GM13977 (cell line): ENCODE measurements at places on chromosomes 1 and 21.
A peak's percentile ranks its signal among the peaks of the same experiment; 100 is the strongest.

DNA sequence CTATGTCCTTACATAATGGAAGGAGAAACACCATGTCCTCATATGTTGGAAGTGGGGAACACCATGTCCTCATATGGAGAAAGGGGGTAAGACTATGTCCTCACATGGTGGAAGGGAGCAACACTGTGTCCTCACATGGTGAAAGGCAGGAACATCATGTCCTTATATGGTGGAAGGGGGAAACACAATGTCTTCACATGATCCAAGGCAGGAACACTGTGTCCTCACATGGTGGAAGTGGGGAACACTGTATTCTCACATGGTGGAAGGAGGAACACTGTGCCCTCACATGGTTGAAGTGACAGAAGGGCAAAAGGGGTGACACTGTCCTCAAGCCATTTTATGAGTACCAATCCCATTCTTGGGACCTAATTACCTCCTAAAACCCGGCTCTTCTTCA lies 146.3 kb upstream of the ETV3 start:
- no peak for DNase-seq

- no peak for DNase-seq
Observed at GRCh38 chr1:83756984-83757717, 241.8 kb downstream of the TTLL7 start.

- no peak for DNase-seq
Observed at GRCh38 chr1:230141797-230142607, 75.0 kb downstream of the GALNT2 start.

- DNase-seq: no peak
Observed at GRCh38 chr1:116440731-116441130, 67.7 kb downstream of the ATP1A1 start.

DNA sequence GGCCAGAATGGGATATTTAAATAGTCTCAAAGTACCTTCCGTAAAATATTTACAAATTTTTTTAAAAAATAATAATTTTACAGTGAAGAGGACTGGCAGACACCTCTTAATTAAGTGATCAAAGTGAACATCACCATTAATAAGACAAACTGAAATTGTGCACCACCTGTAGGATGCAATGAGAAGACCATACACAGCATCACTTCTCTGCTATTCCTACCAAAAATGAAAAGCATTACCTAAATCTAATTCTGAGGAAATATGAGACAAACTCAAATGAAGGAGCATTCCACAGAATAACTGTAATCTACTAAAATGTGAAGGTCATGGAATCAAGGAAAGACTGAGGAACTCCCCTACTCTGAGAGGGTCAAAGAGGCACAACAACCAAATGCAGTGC lies 68.2 kb upstream of the PRDX6 start:
- no peak for DNase-seq

DNA sequence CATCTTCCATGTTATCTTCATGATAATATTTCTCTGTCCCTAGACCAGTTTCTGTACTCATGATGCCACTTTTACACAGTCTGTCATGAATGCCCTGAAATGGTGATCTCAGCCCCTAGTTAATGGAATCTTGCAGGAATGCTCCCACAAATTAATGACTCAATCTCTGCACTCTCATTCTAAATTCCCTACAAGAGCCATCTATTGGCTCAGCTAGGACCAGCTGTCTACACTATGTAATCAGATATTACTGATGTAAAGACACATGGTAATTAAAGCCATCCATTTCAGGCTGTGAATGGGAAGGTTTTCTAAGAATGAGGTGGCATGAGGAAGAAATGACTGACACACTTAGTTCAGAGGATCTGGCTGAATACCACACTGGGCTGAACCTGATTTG lies 199.1 kb upstream of the KCND3 start:
- no peak for DNase-seq

GRCh38 chr1:202164271-202165037 lies 4.1 kb upstream of the PTPN7 start:
- peak; percentile 87 for DNase-seq

GRCh38 chr21:28923439-28923975 lies 69.2 kb downstream of the LTN1 start:
- DNase-seq: no peak

DNA sequence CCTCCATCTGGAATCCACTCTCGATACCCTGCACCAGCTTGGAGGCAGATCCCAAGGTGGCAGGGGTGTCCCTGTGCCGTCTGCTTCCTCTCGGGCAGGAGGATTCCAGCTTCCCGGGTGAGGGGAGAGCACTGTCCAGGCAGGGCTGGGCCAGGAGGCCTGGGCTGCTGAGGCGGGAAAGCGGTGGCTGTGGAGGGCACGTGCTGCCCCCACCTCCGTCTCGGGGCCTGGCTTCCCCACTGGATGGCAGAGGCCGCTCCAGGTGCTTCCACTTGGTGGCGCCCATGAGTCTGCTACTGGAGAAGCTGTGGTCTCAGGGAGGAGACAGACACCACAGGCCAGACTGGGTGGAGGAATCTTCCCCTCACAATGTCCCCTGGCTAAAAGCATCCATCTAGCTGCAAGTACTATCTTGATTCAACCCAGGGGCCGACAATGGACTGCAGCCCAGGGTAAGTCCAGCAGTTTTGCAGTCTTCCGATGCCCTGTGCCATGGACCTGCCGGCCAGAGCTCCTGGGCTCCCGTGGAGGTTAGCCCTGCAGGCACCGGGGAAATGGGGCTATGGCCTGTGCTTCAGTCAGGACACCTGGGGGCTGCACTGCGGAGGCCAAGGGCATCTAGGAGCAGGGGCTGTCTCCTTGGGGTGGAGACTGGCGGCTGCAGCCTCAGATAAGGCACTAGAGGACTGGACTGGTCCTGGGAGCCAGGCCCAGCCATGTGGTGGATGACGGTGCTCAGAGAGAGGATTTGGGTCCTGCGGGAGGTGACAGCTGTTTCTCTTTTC lies 41.3 kb upstream of the EIF4G3 start:
- no peak for DNase-seq

DNA sequence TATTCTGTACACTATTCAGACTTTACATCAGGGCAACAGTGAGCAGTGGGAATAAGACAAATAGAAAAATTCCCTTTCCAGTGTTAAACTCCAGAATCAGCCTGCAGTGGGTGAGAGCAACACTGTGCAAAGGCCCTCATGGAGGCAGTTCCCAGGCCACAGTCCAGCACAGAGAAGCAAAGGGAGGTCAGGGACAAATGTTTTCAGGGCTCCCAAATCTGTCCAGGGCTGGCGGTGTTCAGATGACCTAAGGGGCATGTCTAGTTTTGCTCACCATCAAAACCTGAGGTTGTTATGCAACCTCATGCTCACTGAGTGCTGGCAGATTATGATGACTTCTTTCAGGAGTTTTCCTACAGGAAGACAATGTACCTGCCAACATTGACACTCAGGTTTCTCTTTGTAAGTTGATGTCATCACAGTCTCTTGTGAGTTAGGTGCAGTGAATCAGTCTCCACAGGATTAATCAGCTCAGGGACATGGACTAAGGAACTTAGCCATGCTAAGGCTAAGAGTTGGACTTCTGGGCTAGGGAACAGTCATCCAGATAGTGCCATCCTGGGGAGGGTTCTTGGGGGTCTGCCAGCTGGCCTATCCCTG lies 3.6 kb upstream of the LCE5A start:
- DNase-seq: no peak

- DNase-seq: no peak
Observed at GRCh38 chr1:116814926-116815723, 60.9 kb downstream of the CD2 start.

- DNase-seq: no peak
Observed at GRCh38 chr1:28031173-28031572, 57.2 kb downstream of the EYA3 start.

DNA sequence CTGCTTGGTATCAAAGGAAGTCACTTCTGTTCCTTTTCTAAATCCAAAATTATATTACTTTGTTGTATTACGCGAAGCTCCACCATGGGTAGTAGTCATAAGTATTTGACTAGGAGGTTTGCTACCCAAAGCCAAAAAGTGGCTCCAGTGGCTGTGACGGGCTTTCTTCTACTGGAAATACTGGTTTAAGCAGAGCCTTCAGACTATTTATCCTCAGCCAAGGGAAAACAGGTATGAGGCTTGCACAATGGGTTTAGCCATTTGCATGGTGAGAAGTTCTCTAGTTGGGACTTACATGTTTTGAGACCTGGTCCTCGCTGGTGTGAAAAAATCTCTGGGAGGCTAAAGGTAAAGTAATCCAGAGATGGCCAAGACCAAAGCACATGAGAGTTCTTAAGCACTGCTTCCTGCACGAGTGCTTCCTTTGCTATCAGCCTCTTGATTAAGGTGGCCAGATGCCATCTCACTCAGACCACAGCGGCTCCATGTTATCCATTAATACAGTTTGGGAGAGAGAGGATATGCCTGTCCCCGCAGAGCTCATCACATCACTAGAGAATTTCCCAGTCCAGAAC lies 121.2 kb downstream of the PIK3R3 start:
- DNase-seq: no peak

DNA sequence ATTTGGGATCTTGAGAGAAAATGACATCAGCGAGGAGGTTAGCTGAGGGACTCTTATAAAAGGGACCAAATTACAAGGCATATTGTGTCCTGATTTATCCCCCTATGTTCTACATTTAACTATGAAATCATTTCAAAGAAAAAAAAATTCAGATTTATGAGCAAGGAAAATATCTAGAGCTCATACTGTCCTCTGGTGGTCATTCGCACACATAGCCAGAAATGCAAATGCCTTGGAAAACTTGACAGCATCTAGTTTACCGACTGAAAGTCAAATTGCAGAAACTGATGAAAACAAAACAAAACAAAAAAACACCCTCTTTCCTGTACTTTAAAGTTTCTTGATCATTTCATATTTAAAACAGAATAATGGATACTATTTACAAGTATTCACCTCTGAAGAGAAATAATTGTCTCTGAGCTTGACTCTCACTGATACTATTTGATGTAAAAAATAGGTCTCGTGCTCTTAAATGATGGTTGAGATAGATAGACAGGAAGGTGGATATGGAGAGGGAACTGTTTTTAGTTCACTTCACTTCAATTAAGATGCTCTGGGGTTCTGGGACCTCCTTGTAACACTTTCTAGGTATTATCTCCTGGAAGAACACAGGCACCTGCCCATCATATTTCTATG lies 253.8 kb downstream of the PCP4 start:
- no peak for DNase-seq

DNA sequence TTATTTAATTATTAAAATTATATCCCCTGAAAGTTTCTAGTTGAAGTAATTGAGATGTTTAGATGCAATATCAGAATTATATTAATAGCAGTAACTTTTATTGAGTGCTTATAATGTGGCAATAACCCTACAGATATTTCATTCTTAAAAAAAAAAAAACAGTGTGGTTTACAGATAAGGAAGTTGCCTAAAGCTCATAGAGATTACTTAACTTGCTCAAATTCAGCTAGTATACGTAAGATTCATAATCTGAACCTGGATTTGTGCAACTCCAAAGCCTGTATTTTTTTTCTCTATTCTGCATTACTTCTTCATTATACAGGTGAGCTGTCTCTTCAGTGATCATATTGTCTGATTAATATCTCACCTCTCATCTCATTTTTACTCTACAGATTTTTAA lies 156.0 kb upstream of the PTBP2 start:
- no peak for DNase-seq

DNA sequence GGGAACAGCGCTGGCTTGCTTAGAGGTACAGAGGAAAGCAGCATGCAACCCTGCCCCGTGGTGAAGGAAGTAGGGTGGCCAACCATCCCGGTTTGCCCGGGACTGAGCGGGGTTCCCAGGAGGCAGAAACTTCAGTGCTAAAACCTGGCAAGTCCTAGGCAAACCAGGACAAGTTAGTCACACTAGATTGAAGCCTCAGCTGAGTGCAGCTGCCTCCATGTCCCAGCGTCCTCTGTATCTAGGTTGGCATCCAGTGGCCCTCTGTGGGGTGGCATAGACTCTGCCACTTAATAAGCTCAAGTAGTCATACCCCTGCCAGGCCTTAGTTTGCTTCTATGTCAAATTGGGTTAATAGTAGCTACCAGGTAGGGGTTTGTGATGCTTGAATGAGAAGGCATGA lies 67.1 kb downstream of the ATP2B4 start:
- no peak for DNase-seq

DNA sequence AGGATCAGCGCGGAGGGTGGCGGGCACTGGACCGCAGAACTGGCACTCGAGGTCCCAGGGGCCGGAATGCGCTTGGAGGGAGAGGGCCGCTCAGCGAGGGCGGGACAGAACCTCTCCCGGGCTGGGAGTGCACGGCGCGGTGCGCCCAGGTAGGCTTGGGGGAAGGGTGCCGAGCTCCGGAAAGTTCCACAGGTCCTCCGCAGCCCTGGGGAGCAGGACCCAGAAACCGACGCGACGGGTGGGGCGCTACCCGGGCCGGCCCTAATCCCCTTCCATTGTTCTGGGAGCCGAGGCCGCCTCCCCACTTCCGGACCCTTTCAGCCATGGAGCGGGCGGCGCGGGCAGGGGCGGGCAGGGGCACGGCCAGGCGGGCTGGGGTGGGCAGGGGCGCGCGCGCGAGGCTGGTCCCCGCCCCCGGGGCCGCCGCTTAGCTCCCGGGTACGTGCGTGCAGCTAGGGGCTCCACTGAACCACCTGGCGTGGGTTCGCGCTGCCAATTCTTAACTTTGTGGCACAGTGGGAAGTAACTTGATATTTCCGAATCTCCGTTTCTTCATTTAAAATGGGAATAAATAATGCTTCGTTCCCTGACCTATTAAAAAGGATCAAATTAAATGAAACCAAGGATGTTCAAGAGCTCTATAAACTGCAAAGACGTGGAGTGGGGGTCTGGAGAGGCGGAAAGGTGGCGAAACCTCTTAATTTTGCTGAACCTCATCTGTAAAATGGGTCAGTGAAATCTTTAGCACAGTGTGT lies 20.7 kb downstream of the LGR6 start:
- no peak for DNase-seq

DNA sequence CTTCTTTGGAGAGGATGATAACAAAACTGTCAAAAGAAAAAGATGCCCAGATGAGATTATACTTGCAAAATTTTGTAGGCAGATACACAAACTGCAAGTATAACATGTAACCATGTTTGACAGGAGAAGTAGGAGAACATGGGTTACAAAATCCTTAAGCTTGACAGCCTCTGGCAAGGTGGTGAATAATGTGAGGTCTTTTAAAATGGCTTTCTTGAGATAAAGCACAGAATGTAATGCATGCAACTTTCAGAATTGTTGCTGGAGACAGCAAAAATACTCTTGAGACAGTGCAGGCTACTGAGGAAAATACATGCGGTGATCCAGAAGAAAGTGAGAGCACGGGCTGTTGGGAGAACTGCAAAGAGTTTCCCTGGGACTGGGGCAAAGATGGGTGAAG lies 24.7 kb downstream of the DNAJC6 start:
- no peak for DNase-seq

GRCh38 chr1:202229376-202229775 lies 35.8 kb downstream of the LGR6 start:
- DNase-seq: no peak

DNA sequence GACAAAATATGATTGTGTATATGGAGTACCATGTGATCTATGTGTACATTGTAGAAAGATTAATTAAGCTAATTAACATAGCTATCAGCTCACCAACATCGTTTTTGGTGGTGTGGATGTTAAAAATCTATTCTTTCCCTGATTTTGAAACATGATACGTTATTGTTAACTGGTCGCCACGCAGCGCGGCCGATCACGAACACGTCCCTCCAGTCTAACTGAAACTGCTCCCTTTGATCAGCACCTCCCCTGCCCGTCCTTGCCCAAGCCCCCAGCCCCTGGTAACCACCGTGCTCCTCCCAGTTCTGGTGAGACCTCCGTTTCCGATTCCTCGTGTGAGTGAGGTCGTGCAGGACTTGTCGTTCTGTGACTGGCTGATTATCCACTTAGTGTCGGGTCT lies 67.0 kb downstream of the AGPAT3 start:
- no peak for DNase-seq

GRCh38 chr1:107810291-107810951 lies 154.6 kb downstream of the VAV3 start:
- no peak for DNase-seq
